ENCODE measurements at places on chromosomes 12 and 14. TPM values are rescaled to one million over a fixed set of nuclear protein-coding genes. Genes with fewer than 3 reads are reported as not detected.

DNA sequence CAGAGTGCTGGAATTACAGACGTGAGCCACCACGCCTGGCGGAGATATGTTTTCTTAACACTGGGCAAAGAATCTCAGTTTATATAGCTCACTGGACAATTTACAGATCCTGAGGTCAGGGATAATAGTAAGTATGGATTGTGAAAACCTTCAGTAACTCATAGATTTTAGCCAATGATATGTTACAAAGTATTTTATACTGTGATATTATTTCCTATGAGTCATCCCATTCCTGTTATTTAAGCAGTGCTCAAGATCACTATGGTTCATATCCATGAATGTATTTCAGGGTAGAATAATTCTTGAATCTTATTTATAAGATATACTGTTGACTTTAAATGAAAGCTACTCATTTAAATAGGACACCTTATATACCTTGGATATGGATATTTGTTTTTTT is 107.2 kb downstream of the RAD51B start:
- no peak for DNase-seq

GRCh38 chr12:48811437-48812090 is 6.7 kb upstream of the CACNB3 start:
- DNase-seq, result no peak

DNA sequence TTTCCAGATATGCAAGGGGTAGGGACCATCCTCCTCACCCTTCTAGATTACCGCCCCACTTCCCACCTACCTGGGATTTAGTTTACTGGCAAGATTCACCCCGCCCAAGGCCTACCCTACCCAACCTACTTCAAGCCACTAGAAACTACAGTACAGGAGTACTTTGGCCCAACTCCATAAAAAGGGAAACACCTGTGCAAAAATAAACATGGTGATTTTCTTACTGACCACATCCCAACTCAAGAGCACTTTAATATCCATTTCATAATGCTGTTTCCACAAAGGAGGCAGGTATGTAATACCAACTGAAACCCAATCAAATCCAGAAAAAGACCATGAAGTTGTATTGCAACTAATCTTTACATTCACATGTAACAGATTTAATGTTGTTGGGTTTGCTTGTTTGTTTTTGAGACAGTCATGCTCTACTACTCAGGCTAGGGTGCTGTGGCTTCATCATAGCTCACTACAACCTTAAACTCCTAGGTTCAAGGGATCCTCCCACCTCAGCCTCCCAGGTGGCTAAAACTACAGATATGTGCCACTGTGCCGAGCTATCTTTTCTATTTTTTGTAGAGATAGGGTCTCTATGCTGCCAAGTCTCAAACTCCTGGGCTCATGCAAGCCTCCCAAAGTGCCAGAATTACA is 41.7 kb upstream of the RAP1B start:
- no peak for DNase-seq

Gene SYCP3
- polyA plus RNA-seq, result 0.07 TPM
